ENCODE measurements at places on chromosomes 16 and 17.

DNA sequence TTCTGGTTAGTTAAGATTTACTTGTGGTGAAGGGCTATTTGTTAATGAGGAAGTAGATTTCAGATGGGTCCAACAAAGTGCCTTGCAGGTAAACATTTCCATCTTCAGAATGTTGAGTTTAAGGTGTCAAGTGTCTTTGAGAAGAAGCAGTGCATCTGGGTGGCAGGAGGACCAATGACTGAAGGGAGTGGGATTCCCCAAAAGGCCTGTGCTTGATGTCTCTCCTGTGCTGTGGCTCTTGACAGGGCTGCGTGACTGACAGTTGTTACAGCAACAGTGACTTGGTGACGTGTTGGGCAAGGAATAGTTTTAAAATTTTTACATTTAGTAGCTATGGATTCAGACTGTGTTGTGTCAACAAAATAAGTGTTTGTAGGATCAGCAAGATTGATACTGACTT, 149.9 kb downstream of the PHKB start:
- peaks cover 9% of the 10 kb centered on the region for H3K36me3 ChIP-seq
- H3K4me3 ChIP-seq: no peak overlapping the region
- H3K27ac ChIP-seq: no peak overlapping the region
- H3K27me3 ChIP-seq: no peaks in the 10 kb centered on the region

DNA sequence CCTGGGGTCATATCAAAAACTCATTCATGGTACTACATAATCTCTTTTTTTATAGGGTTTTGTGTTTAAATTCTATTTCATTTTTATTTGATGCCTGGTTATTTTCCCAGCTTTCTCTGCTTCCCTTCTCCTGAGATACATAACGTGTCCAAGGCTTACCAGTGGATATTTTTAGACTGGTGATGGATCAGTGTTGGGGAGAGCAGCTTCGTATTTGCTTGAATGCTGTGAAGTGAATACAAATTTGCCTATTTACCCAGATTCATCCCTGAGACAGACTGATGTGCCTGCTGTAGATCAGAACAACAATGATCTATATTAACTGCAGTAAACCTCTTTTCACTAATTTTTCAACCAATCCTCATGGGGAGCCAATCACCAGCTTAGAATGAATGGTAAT, 43.2 kb upstream of the FOXJ1 start:
- H3K4me3 ChIP-seq: no peak overlapping the region
- no peak overlapping the region for H3K27ac ChIP-seq
- H3K4me1 ChIP-seq: peaks cover 70% of the 10 kb centered on the region
- no peaks in the 10 kb centered on the region for H3K36me3 ChIP-seq

GRCh38 chr17:8315764-8316217, 5.8 kb downstream of the ARHGEF15 start:
- peaks cover 7% of the 10 kb centered on the region for H3K27me3 ChIP-seq
- H3K4me1 ChIP-seq: no peaks in the 10 kb centered on the region
- no peak for DNase-seq
- H3K4me3 ChIP-seq: no peak overlapping the region

- H3K27me3 ChIP-seq: peaks cover 39% of the 10 kb centered on the region
- DNase-seq: no peak
- no peak overlapping the region for H3K27ac ChIP-seq
- H3K36me3 ChIP-seq: no peaks in the 10 kb centered on the region
- no peaks in the 10 kb centered on the region for H3K4me1 ChIP-seq
- no peak overlapping the region for H3K4me3 ChIP-seq
These were observed 130.5 kb downstream of the NPIPB5 start for GRCh38 chr16:22641131-22641628.

- peak overlapping the region; percentile 10 for H3K4me3 ChIP-seq
- H3K36me3 ChIP-seq: peaks cover 6% of the 10 kb centered on the region
- H3K27me3 ChIP-seq: no peaks in the 10 kb centered on the region
- H3K27ac ChIP-seq: no peak overlapping the region
- peak; percentile 24 for DNase-seq
These were observed 207.3 kb downstream of the CCDC182 start for GRCh38 chr17:57537524-57538410.

- no peak overlapping the region for H3K4me3 ChIP-seq
- H3K27ac ChIP-seq: no peak overlapping the region
- H3K27me3 ChIP-seq: peaks cover 24% of the 10 kb centered on the region
These were observed 25.7 kb downstream of the CALB2 start for GRCh38 chr16:71384073-71384724.

DNA sequence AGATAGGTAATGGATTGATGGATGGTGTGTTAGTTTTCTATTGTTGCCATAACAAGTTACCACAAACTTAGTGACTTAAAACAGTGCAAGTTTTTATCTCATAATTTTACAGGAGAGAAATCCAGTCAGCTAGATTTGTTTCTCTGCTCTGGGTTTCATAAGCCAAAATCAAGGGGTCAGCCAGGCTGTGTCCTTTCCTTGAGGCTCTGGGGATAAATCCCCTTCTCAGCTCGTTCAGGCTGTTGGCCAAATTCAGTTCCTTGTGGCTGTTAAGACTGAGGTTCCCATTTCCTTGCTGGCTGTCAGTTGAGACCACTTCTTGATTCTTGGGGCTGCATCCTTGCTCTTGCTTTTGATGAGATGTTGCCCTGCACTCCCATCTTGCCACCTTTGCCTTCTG, 204.9 kb upstream of the CDH13 start:
- no peak for DNase-seq
- no peak overlapping the region for H3K27ac ChIP-seq
- H3K36me3 ChIP-seq: no peaks in the 10 kb centered on the region
- H3K4me1 ChIP-seq: no peaks in the 10 kb centered on the region

DNA sequence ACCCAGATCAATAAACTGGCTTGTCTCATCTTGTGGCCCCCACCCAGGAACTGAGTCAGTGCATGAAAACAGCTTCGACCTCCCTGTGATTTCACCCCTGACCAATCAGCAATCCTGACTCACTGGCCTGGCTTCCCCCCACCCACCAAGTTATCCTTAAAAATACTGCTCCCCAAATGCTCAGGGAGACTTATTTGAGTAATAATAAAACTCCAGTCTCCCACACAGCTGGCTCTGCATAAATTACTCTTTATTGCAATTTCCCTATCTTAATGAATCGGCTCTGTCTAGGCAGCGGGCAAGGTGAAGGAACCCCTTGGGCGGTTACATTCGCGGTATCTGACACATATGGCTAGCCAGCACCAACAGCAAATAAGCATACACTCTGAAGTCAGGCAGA, 9.8 kb upstream of the RABEP1 start:
- no peaks in the 10 kb centered on the region for H3K4me1 ChIP-seq
- H3K27ac ChIP-seq: no peak overlapping the region
- no peaks in the 10 kb centered on the region for H3K27me3 ChIP-seq
- H3K4me3 ChIP-seq: no peak overlapping the region

GRCh38 chr16:84404936-84405639, 36.8 kb downstream of the ATP2C2 start:
- H3K36me3 ChIP-seq: no peaks in the 10 kb centered on the region
- H3K27ac ChIP-seq: no peak overlapping the region
- peaks cover 15% of the 10 kb centered on the region for H3K27me3 ChIP-seq
- no peaks in the 10 kb centered on the region for H3K4me1 ChIP-seq
- no peak for DNase-seq

GRCh38 chr17:77869041-77869599, 89.4 kb upstream of the TNRC6C start:
- no peak for DNase-seq
- H3K27me3 ChIP-seq: no peaks in the 10 kb centered on the region
- no peak overlapping the region for H3K27ac ChIP-seq
- no peaks in the 10 kb centered on the region for H3K36me3 ChIP-seq

GRCh38 chr16:11597235-11598095, 10.7 kb upstream of the LITAF start:
- H3K27ac ChIP-seq: peak overlapping the region; percentile 4
- H3K27me3 ChIP-seq: no peaks in the 10 kb centered on the region
- no peak for DNase-seq
- H3K4me3 ChIP-seq: no peak overlapping the region

GRCh38 chr16:81587626-81588160, 143.1 kb downstream of the CMIP start:
- no peak overlapping the region for H3K4me3 ChIP-seq
- no peaks in the 10 kb centered on the region for H3K27me3 ChIP-seq
- DNase-seq: no peak
- H3K27ac ChIP-seq: no peak overlapping the region
- H3K4me1 ChIP-seq: peaks cover under 1% of the 10 kb centered on the region

GRCh38 chr17:57995076-57995956, 7.3 kb upstream of the VEZF1 start:
- H3K4me1 ChIP-seq: peaks cover 15% of the 10 kb centered on the region
- DNase-seq: peak; percentile 35
- H3K27ac ChIP-seq: peak overlapping the region; percentile 12
- peaks cover 5% of the 10 kb centered on the region for H3K36me3 ChIP-seq
- no peak overlapping the region for H3K4me3 ChIP-seq

DNA sequence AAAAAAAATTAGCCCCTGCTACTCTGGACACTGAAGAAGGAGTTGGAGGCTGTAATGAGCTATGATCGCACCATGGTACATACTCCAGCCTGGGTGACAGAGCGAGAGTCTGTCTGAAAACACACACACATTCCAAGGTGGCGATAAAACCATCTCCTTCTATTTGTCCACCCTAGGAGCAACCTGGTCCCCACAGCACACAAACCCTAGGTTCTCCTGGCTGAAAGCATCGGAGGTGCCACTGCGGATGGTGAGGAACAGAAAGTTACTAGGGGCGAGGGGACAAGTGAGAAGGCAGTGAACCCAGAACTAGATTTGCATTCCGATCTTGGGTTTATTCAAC, 1.4 kb upstream of the ECI1 start:
- H3K27me3 ChIP-seq: no peaks in the 10 kb centered on the region
- H3K4me3 ChIP-seq: no peak overlapping the region
- H3K36me3 ChIP-seq: peaks cover 30% of the 10 kb centered on the region
- no peak overlapping the region for H3K27ac ChIP-seq
- DNase-seq: no peak

DNA sequence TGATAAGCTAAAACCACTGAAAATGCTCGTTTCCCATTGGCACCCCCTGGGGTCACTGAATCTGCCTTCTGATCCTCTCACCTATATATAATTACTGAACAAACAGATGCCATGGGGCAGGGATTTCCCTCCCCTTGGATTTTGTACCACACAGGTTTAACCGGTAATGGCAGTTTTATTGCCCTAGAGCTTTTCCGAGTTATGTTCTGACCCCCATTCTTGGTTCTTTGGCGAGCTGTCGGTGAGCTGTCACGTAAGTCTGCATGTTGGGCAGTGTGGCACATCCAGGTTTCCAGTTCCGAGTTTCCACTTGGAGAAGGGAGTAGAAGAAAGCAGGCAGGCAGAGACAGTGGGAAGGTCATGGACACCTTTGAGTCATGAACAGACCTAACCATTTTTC, 7.1 kb downstream of the TMEM97 start:
- no peaks in the 10 kb centered on the region for H3K4me1 ChIP-seq
- no peak for DNase-seq
- no peak overlapping the region for H3K4me3 ChIP-seq

GRCh38 chr16:14309906-14310305, 238.8 kb downstream of the MRTFB start:
- no peaks in the 10 kb centered on the region for H3K36me3 ChIP-seq
- H3K27ac ChIP-seq: no peak overlapping the region
- H3K4me1 ChIP-seq: peaks cover 40% of the 10 kb centered on the region
- no peak overlapping the region for H3K4me3 ChIP-seq
- DNase-seq: no peak

GRCh38 chr17:62703261-62703775, 75.8 kb downstream of the MRC2 start:
- no peak for DNase-seq
- no peak overlapping the region for H3K27ac ChIP-seq
- H3K4me1 ChIP-seq: peaks cover 16% of the 10 kb centered on the region
- no peak overlapping the region for H3K4me3 ChIP-seq

DNA sequence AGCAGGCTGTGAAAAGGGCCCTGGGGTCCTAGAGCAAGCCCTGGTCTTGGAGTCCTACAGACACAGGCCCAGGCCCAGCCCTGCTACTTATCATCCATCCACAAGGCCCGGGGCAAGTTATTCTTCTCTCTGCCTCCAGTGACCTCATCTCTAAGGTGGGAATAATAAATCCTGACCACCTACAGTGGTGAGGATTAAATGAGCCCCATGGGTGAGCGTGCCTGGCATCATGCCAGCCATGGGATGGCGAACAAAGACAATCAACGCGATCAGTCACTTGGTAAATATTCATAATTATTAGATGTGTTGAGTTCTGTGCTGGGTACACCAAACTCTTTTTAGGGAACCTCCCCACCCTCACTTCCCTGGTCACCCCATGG, 5.5 kb downstream of the KRT15 start:
- H3K27ac ChIP-seq: no peak overlapping the region
- H3K4me3 ChIP-seq: no peak overlapping the region
- no peaks in the 10 kb centered on the region for H3K4me1 ChIP-seq
- no peaks in the 10 kb centered on the region for H3K27me3 ChIP-seq

DNA sequence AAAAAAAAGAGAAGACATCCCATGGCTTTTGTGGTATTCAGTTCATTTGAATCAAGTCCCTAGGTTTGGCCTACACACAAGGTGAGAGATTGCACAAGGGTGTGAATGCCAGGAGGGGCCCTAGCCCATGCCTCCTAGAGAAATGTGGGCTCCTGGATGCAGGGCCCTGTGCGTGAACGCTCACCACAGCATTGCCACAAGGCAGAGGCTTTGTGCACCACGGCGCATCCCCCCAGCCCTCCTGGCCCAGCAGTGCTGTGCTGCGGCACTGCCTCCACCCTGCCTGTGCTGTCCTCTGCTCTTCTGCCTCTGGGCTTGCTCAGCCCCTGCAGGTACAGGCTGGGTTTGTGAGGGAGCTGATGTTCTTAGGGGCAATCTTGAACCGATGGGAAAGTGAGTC, 80.9 kb upstream of the MED9 start:
- H3K27ac ChIP-seq: no peak overlapping the region
- H3K4me3 ChIP-seq: no peak overlapping the region
- H3K27me3 ChIP-seq: no peaks in the 10 kb centered on the region
- no peaks in the 10 kb centered on the region for H3K36me3 ChIP-seq
- no peak for DNase-seq

- DNase-seq: no peak
- no peak overlapping the region for H3K4me3 ChIP-seq
- H3K36me3 ChIP-seq: no peaks in the 10 kb centered on the region
- H3K4me1 ChIP-seq: no peaks in the 10 kb centered on the region
- no peaks in the 10 kb centered on the region for H3K27me3 ChIP-seq
These were observed 155.7 kb downstream of the CCDC182 start for GRCh38 chr17:57589151-57590034.

DNA sequence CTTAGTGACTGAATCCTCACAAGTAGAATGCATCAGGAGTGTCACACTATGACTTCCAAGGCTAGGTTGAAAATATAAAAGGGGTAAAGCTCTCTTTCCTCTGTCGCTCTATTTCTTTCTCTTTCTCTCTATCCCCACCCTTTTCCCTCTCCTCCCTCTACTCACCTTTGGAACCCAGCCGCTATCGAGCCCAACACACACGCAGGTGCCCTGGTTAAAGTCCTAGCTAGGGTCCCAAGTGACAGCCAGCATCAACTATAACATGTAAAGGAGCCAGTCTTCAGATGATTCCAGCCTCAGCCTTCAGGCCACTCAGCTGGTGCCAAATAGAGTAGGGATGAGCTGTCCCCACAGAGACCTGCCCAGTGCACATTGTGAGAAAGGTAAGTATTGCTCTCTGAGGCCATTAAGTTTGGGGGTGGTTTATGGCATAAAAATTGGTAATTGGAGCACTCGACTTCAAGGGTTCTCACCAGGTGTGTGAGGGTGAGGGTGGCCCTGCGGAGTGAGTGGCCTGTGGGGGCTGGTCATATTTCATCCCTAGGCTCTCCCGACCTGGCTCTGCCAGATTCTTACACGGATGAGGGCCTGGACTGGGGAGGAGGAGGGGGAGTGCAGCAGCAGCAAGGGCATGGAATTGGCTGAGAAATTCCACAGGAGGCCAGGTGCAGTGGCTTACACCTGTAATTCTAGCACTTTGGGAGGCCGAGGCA, 14.9 kb upstream of the C16orf54 start:
- H3K4me1 ChIP-seq: peaks cover 33% of the 10 kb centered on the region
- H3K27ac ChIP-seq: no peak overlapping the region
- no peaks in the 10 kb centered on the region for H3K27me3 ChIP-seq
- no peaks in the 10 kb centered on the region for H3K36me3 ChIP-seq
- H3K4me3 ChIP-seq: no peak overlapping the region

Data from CD4-positive, alpha-beta T cell (primary cell).